Sigmoid colon (tissue), 7 donors: ENCODE measurements at places on chromosomes 7 and 10. TPM values are rescaled to one million over a fixed set of nuclear protein-coding genes. Genes with fewer than 3 reads are reported as not detected.

GRCh38 chr10:8702181-8702580 is 647.7 kb downstream of the GATA3 start:
- H3K4me3 ChIP-seq: no peak overlapping the region
- no peaks in the 10 kb centered on the region for H3K4me1 ChIP-seq
- no peaks in the 10 kb centered on the region for H3K27me3 ChIP-seq
- no peak overlapping the region for H3K27ac ChIP-seq

LEP gene
- not detected for total RNA-seq

DNA sequence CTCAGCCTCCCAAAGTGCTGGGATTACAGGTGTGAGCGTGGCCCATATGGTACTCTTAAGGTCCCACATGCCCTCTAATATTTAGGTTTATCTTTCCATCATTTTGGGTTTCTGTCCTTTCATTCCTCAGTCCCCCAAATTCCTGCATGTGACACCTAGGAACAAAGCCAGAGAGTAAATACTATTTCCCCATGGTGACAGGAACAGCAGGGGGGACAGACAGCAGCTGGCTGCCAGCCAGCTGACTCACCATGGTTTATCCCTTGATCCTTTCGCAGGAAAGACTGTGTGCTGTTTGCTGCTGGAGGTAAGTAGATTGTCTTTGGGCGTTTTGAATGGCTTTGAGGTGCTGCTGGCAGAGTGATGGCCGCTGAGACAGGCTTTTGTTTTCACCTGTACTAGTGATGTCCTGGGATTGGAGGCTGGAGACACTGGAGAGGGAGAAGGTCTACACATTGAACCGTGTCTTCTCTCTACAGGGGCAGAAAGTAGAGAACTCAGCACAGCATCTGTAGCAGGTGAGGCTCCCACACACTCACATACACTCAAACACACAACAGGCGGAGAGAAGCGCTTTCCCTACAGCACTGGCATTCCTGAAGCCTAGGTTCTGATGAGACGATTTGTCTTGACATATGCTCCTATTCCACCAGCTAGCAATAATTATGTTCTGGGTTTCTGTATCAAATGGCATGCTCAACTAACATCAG is 83.7 kb upstream of the EFCAB10 start:
- H3K4me3 ChIP-seq: no peak overlapping the region
- peaks cover 5% of the 10 kb centered on the region for H3K4me1 ChIP-seq
- no peak for DNase-seq
- no peaks in the 10 kb centered on the region for H3K27me3 ChIP-seq

CTNNA3 gene
- total RNA-seq: 4.6 TPM

GRCh38 chr7:125567686-125568085 is 638.1 kb upstream of the POT1 start:
- H3K27ac ChIP-seq: no peak overlapping the region
- no peaks in the 10 kb centered on the region for H3K4me1 ChIP-seq
- no peak overlapping the region for H3K4me3 ChIP-seq
- no peaks in the 10 kb centered on the region for H3K27me3 ChIP-seq

GRCh38 chr7:7157887-7158271 is 24.5 kb upstream of the C1GALT1 start:
- H3K36me3 ChIP-seq: no peaks in the 10 kb centered on the region
- DNase-seq: no peak
- H3K27me3 ChIP-seq: no peaks in the 10 kb centered on the region

INHBA gene
- total RNA-seq: 1.1 TPM

- H3K4me1 ChIP-seq: peaks cover 21% of the 10 kb centered on the region
- no peak overlapping the region for H3K4me3 ChIP-seq
- DNase-seq: no peak
- H3K27ac ChIP-seq: no peak overlapping the region
- no peaks in the 10 kb centered on the region for H3K36me3 ChIP-seq
Measured at GRCh38 chr7:113504142-113504541, 385.8 kb upstream of the SMIM30 start.

OR2A1 gene
- 0.36 TPM for total RNA-seq
